ENCODE measurements at places on chromosomes 3 and 15.

GRCh38 chr3:131591394-131592014, 88.7 kb upstream of the MRPL3 start:
- no peak for DNase-seq

- DNase-seq = no peak
Observed at GRCh38 chr3:133775309-133775708, 29.1 kb downstream of the TF start.

DNA sequence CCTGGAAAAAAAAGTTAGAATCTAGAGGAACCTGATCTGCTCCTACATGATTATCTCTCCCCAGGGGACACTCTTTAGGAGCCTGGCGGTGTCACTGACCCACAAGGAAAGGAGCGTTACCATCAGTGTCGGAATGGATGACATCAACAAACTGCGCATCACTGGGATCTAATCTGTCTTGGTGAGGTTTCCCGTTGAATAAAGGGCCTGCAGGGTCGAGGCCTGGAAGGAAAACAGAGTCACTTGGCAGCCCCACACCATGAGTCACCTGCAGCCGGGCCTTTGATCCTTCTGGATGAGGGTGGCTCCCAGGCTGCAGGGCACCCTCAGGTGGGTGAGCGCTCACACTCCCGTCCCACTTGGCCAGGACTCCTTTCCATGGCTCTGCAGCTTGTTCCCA, 25.0 kb downstream of the LIPH start:
- no peak for DNase-seq

DNA sequence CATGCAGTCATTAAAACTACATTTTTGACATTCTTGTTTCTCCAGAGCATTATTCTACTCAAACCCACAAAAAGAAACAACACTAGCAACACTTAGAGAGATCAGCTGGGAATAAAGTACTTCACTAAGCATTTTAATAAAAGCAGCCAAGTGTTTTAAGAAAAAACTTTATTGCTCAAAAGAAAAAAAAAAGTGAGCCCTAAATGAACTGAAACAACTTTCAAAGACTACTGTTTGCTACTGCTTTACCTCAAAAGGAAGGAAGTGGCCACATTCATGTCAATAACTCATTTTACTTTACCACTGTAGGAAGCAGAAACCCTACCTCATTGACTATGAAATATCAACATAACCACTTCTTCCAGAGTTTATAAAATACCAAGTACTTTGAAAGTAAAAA, 91.3 kb downstream of the UACA start:
- peak; percentile 16 for DNase-seq

GRCh38 chr3:176568189-176568588, 629.1 kb downstream of the TBL1XR1 start:
- DNase-seq = no peak

Data from SIG-M5 (cell line).